ENCODE measurements at places on chromosomes 2 and 18.

DNA sequence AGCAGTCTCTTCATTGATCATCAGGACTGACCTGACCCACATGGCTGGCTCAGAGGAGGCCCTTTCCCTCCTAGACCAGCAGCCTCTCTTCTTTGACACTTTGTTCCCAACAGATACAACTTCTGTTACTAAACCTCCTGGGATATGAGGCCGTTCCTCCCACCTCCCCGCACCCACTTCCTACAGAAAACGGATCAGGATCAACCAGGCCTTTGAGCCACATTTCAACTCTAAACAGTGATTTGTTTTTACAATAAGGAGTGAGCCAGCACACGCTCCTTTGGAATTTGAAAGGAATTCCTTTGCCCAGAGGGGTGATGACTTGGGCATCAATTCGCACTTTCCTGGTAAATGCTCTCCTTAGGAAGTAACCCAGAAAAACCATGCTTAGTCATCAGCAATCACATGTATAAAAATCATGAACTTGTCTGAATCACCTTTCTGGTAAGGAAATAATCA, 180.4 kb downstream of the FAM124B start:
- DNase-seq = no peak

- DNase-seq = no peak
Measured at GRCh38 chr18:394987-395362, 105.5 kb downstream of the COLEC12 start.

DNA sequence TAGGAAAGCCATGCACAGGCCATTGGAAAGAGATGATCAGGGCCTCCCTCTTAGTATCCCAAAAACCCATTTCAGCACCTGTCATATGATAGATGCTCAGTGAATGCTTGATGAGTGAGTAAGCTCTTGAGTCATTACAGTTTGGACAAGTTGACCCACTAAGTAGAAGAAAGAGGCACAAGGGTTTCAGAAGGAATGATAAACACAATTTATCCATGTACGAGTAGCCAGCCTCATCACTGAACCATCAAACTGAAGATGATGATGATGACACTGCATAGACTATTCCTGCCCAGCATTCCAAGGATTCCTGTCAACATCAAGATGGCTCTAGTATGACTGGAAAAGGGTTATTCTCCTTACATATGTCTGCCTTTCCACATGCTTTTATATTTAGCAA, 596.0 kb downstream of the BCL11A start:
- no peak for DNase-seq

DNA sequence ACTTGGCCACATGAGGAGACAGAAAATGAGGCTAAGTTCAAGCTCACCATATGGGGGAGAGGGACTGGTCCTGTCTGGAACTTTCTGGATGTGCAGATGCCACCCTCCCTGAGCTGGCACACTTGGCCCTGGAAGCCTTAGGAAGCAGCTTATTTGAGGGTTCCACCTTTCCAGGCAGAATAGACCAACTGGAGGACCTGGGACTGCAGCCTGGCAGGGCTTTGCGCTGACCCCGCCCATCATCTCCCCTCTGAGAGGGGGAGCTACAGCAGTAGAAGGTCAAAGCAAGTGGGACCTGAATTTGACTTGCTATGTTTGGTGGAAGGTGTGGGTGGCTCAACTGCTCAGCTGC, 39.5 kb downstream of the TMEM17 start:
- no peak for DNase-seq

DNA sequence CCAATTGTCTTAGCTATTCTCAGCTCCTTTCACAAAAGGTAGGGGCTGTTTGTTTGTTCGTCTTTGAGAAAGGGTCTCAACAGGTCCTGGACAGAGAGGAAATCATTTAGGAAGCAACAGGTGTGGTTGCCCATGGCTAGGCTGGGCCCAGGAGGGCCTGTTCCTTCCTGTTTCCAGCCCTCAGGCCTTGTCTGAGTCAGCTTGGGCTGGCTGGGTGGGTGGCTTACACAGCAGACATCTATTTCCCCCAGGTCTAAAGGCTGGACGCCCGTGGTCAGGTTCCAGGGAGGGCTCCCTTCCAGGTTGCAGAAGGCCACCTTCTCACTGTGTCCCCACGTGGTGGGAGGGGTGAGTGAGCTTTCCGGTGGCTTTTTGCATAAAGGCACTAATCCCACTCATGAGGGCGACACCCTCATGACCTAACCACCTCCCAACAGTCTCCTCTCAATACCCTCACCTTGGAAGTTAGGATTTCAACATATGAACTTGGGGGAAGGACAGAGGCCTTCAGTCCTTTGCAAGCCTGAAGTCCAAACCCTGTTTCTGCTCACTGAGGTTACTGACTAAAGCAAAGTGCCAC, 45.5 kb downstream of the ARHGEF4 start:
- no peak for DNase-seq

DNA sequence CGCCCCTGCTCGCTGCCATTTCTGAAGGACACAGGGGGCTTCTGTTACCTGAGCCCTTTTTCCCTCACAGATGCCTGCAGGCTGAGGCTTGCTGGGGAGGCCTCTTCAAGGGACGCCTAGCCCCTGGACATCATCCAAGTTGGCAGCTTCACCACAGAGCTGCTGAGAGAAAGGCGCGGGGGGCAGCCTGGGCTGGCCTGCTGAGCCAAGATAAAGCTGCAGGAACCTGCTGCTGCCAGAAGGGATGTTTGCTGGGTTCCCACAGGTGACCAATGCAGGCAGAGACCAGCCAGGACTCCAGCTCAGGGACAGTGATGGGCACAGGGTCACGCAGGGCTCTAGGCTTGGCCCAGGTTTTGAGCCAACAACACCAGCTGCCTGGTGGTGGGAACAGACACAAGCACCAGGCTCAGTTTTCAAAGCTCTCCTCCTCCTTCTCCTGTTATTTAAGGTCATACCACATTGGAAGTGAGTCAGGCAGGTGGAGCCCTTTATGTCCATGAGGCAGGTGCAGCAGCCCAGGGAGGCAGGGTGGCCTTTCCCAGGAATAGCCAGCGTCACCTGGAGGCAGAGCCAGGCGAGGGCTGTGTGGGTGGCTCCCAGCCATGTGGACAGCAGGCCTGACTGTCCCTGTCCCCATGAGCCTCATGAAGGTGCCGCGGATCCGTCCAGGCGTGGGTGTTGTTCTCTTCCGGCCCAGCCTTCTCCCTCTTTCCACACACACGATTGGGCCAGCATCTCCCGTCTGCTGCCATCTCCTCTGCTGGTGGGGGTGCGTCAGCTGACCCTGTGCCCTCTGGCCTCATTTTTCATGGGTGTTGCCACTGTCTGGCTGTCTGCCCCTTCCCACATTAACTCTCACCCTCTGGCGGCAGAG, 515.5 kb upstream of the MYT1L start:
- peak; percentile 82 for DNase-seq

DNA sequence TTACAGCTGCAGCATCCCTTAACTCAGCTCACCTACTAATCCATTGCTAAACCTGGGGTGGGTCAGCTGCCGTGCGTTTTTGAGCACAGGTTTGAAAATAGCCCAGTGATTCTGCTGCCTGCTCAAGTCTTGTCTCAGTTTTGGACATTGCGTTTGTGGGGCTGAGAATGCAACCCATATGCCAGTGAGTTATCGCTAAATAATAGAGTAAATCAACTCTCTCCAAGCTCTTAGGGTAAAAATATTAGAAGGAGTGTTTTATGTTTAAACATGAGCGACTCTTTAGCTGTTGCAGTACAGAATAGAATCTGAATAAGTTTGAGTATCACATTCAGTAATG, 2.1 kb downstream of the TSHZ1 start:
- DNase-seq = no peak

DNA sequence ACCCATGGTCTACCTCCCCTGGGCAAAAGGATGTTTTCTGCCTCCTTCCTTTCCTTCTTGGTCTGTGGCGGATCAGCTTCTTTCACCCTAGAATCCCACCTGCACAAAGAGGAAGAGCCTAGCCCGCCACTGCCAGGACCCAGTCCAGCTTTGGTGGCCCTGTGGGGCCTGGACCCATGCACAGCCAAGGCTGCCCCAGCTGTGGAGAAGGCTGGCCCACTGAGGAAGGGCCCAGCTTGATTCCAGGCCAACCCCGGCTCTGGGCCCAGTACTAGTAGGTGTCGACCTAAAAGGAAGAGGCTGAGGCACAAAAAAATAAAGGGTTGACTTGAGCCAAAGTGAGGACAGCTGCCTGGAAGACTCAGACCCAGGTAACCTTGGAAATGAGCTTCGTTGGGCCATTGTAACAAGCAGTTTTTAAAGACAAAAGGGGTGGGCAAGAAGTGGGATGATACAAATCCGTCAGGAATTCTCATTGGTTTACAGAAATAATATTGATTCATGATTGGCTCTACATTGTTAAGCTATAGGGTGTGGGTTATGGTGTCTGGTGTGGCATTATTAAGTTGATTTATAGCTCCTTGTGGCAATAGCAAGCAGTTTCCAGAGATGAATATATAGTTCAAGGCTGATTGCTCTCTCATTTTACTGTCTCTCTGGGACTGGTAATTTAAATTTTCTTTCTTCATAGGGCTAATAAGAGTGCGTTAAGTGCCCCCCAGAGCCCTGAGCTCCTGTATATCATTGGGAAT, 29.8 kb upstream of the MAL start:
- DNase-seq = peak; percentile 9

DNA sequence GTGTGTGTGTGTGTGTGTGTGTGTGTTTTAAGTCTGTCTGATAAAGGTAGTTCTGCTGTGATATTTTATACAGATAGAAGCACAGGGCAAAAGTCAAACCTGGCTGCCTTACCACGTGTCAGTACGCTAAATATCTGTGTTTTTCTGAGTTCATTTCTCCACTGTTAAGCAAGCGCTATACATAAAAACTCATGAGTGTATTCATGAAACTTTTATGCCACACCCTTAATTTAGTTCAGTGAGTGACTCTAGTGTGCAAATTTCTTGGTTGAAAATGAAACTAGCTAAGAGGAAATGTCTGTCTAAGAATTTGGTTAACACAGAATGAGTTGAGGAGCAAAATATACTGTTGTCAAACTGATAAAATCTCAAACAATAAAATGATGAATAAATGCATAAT, 11.2 kb downstream of the CASP10 start:
- DNase-seq = no peak

DNA sequence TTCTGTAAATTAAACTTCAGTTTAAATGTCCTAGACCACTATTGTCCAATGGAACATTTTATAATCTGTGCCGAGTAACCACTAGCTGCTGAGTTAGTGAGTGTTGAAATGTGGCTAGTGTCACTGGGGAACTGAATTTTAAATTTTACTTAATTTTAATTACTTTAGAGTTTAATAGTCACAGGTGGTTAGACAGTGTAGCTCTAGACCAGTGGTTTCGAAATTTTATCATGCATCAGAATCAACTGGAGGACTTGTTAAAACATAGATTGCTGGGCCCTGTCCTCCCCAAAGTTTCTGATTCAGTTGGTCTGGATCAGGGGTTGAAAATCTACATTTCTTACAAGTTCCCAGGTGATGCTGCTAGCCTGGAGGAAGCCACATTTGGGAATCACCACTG, 110.4 kb downstream of the FMNL2 start:
- DNase-seq = no peak

Data from NCI-H1436 (cell line).